Thyroid gland (tissue), 4 donors: ENCODE measurements at places on chromosomes 2 and 18.
A peak's percentile ranks its signal among the peaks of the same experiment; 100 is the strongest.

- DNase-seq = peak; percentile 93
Observed at GRCh38 chr18:11989966-11990380, 8.7 kb downstream of the IMPA2 start.

DNA sequence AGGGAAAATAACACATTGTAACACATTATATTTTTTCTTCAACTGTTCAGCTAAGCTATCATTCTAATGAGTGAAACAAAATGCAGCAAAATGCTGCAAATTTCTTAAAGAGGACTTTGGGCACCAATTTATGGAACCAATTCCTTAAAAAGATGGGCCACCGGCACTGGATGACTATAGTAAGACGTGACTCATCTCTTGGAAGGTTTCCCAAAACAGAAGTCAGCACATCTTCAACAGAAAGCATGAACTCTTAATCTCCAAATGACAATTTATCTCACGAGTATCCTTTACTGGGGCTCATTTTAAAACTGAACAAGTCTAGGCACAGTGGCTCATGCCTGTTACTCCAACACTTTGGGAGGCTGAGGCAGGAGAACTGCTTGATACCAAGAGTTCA lies 213.4 kb downstream of the CDH20 start:
- no peak for DNase-seq

DNA sequence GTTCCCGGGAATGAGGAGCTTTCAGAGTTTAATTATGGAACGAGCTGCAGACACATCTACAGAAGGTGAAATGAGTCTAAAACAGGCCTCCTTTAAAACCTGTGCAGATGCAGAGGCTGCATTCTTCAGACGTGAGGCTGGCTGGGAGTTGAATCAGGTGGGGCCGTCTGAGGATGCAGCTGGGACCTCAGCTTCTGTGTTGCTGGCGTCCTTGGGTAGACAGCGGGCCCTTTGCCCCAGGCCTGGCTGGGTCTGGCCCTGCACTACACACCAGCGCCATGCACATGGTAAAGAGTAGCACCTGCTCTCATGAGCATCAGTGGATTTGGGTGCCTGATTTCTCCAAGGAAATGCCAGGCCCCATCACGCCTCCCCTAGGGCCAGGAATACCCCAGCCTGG lies 67.3 kb downstream of the TMEM18 start:
- no peak for DNase-seq

DNA sequence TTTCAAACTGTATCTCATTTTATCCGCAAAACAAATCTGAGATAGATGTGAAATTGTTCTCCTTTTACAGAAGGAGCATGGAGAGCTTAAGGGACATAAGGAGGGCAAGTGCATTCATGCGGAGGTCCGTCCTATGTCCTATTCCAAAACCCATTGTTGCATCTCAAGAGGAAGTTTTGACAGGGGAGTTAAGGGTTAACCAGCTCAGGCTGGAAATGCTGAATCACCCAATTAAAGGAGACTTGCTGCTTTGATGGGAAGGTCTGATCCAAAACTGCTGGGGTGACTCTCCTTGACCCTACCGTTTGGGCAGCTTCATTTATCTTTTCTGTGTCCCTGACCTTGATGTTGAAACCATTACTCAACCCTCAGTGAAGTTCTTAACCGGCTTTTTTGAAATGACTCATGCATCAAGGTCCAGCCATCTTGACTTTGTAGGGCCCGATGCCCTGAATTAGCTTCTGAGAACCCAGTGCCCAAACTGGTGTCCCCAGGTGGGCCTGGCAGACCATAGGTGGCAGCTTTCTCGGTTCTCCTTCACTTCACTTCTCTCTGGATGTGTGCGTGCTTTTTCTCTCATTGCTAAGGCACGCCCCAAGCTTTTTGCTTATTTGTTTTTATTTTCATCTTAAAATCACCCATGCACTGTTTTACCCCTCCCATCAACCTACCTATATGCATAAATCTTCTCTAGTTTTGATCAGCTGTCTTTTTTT lies 15.9 kb upstream of the TXNDC2 start:
- no peak for DNase-seq

GRCh38 chr18:76405280-76405679 lies 89.8 kb downstream of the ZNF516 start:
- DNase-seq = no peak

DNA sequence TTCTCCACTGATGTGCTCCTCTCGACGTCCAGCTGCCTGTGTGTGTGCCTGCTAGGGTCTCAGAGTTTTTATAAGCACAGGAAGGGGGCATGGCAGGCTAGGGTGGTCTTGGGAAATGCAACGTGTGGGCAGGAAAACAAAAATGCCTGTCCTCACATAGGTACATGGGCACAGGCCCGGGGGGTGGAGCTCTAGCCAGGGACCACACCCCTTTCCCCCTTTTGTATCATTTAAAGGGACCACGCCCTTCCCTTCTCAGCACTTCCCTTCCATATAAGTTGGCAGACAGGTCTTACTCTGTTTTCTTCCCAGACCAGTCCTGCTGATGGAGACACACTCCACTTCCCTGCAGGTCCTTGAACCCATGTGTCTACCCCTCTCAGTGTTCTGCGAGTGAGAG lies 645.0 kb downstream of the CBLN2 start:
- no peak for DNase-seq

- DNase-seq = no peak
Observed at GRCh38 chr2:27033253-27033852, 588 bp downstream of the TMEM214 start.

DNA sequence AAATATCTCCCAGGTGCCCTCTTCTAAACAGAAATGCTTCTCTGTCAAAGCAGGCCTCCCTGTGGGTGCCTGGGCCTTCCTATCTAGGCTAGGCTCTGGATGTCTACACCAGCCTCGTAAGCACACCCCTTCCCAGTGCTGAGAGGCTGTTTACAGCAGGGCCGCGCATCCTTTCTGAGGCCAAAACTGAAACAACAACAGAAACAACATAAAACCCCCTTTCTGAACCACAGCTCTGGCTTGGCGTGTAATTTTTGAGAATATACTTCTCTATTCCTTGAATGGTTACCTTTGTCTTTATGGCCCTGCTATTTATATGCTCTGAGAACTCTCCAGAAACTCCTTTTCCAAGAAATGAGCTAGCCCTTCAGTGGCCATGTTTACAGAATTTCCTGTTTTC lies 118.4 kb downstream of the BCL2L11 start:
- no peak for DNase-seq

- DNase-seq = no peak
Observed at GRCh38 chr2:205975082-205975949, 110.7 kb downstream of the INO80D start.

GRCh38 chr18:498931-499775 lies 1.3 kb downstream of the COLEC12 start:
- no peak for DNase-seq

DNA sequence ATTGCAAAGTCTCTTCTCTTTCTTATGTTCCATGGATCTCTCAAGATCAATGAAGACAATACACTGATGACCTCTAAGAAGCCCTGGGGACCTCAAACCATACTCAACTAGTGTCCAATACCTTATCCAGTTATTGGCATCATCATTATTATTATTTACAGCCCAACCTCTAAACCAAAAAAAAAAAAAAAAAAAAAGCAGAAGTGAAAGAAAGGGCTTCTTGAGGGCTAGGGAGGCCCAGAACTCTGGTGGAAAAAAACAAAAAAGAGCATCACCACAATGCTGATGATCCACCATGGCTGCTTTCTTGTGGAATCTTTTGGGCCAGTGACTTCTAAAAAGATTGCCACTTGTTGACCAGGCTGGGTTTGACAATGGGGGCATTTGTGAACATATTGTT lies 324.9 kb downstream of the LPIN1 start:
- DNase-seq = no peak

DNA sequence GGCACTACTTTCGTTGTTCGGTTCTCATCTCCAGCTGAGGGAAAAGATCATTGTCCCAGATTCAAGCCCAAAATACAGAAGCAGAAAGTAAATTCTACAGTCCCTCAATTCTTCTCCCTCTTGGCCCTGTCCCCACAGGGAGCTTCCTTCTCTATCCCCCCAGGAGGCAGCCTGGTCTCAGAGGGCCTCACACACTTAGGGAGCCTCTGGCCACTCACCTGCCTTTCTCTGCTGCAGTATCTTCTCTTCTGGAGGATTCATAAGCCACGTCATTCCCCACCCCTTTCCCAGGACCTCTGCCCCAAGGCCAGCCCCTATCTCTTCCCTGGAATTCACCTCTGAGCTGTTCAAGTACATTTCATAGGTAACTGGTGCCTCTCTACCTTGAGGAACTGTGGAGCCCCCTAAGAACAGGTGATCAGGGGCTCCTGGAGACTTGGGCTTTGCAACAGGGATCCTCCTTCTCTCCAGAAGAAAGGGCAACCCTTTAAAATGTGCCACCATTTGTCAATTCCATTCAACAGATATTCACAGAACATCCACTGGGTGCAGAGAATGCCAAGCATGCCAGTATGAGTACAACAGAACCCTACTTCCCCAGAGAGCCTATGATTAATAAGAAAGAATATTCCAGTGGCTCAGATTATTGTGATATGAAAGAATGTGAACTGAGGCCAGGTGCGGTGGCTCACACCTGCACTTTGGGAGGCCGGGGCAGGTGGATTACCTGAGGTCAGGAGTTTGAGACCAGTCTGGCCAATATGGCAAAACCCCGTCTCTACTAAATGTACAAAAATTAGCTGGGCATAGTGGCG lies 72.9 kb downstream of the CIB4 start:
- DNase-seq = no peak

GRCh38 chr2:12488352-12489318 lies 228.1 kb upstream of the TRIB2 start:
- no peak for DNase-seq

GRCh38 chr2:127664065-127664894 lies 11.1 kb downstream of the LIMS2 start:
- DNase-seq = no peak

GRCh38 chr2:30512243-30512886 lies 65.3 kb downstream of the LCLAT1 start:
- DNase-seq = no peak

DNA sequence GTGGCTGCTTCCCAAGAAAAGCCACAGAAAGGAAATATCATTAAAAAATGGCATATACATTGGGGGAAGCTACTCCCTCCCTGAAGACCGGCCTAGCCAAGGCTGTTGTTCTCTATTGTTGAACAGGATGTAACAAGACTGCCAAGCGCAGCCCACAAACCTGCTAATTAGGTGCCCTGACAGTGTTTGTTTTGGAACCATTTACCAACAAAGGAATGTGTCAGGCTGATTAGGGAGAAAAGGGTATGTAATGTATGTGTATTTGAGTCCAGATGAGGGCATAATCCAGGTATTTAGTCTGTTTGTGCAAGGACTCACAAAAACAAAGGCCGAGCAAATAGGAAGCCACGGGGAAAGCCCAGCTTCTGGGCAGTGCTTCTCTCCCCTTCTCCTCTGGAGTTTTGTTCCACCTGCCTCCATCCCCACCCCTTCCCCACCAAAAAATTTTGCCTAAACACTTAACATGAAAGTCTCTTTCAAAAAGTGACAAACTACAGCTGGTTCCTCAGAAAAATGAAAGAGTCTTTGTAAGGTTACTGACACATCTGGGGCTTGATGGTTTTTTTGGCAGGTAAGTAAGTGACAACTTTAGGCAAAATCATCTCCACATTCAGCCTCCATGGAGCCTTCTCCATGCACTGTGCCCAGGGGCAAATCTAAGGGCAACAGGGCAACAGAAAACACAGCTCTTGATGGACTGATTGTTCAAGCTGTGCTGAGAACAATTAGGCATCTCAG lies 78.3 kb upstream of the FZD5 start:
- no peak for DNase-seq

DNA sequence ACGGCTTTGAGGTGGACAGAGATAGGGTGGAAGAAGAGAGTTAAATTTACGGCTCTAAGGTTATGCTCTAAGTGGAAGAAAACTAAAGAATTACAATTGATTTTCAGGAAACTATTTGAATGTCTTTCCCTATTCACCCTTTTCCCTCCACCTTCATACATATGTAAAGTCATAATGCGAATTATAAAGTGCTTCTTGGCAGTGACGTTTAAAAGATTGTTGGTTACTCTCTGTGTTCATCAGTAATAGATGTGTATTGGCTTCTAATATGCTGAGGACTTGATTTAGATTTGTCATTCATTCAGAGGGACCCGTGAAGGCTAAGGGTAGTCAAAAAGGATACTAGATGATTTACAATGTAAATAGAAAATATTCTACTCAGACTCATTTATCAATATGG lies 63.9 kb downstream of the ARHGAP28 start:
- DNase-seq = no peak

- DNase-seq = no peak
Observed at GRCh38 chr2:64114063-64114911, 29.9 kb downstream of the PELI1 start.

DNA sequence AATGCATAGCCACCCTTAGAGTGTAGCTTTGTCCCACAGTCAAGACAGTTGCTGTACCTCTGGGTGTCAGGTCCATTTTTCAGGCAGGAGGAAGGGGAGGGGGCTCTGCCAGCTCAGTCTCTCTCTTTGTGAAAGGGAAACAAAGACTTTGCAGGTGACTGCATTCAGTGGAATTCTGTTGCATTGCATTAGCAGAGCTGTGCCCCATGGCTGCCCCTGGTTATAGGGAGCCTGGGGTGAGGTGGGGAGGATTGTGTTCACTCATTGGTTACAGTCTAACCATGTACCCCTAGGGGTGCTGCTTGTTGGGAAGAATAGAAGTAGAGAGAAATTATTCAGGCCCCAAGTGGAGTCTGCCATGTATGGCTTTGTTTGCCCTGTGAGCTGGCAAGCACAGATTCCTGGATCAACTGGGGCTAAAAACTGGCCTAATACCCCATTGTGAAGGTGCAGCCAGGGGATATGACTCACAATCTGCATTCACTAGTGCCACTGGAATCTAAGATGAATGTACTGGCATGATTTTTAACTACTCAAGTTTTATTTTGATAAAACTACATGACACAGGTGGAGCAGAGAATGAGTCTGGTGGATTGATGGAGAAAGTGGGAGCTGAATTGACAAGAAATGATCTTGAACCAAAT lies 118.4 kb downstream of the SH3BP4 start:
- DNase-seq = no peak

DNA sequence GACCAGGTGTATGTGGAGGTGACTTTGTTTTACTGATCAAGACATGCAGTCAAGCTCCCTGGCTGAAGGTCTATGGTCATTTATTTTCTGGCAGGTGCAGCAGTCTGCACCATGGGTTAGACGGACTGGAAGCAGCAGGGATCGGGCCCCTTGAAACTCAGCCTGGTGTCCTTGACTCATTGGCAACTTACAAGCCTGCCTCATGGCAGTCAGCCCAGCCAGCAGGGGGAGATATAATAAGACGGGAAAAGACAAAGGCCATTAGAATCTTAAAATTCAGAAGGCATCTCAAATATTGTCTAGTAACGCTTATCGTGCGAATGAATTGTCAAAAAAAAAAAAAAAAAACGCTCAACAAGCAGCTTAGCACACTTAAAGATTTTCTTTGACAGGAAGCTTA lies 308.2 kb downstream of the EN1 start:
- peak; percentile 63 for DNase-seq

DNA sequence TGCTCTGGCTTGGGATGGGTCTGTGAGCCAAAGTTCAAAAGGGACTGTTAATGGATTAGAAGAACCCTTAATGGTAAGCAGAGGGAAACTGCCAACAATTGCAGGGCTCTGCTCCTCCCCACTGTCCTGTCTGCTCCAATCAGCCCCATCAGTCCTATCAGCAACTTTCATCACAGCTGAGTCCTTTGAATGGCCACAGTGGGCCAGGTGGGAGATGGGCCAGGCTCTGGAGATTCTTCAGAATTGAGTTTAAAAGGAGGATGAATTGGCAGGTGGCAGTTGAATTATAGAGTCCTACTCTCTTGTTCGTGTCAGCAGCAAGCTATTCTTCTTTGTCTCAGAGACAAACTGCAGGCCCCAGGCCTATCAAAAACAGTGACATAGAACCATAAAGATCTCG lies 573.9 kb downstream of the EPHA4 start:
- no peak for DNase-seq
